ENCODE measurements at places on chromosomes 5 and 9.

- no peak for DNase-seq
These were observed 47.5 kb downstream of the PBX3 start for GRCh38 chr9:125794708-125795107.

GRCh38 chr5:67293226-67293625, 96.6 kb upstream of the CD180 start:
- peak; percentile 66 for DNase-seq

GRCh38 chr5:68999181-68999580, 94.6 kb upstream of the SLC30A5 start:
- no peak for DNase-seq

- DNase-seq, result no peak
These were observed 281.3 kb downstream of the HCN1 start for GRCh38 chr5:45414620-45415573.

DNA sequence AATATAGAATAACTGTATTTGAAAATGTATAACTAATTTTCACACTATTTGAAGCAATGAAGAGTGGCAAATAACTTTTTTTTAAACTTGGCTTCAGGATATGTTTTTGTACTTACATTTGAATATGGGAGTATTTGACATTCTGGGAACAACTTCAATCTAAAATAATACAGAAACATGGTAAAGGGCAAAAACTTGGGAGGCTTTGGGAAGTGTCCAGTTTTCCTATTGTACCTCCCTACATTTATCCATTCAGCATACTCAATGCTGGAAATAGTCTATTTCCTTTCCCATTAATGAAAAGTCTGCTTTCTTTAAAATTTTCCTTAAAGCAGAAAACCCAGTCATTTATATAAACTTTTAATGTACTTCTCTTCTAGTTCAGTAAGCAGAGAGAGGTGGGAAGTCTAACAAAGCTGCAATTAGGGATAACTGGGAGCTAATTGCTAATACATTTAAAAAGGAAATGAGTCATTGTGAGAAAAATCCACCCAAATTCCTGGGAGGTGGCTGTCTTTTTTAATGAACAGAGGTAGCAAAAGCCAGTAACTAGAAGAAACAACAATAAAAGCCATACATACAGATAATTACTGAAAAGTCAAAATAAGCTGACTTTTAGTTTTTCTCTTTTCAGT, 128.8 kb downstream of the FBN2 start:
- DNase-seq, result no peak

GRCh38 chr5:83077662-83078261, 415 bp downstream of the XRCC4 start:
- DNase-seq, result no peak

DNA sequence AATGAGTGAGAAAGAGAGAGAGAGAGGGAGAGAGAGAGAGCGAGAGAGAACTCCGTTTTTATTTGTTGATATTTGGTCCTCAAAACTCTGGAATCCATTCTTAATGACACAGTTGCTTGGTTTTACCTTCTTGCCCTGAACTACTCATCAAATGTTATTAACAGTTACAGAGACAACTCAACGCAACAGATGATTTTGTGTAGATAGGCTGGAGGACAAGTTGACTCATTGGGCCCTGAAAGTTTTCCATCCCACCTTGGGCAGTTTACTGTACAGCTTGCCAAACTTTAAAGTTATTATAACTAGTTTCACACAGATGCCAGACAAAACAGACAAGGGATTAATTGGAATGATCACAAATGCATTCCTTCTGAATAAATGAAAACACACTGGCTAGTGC, 339.9 kb downstream of the ARL15 start:
- DNase-seq, result no peak

Measured in hippocampal formation (tissue), 2 donors.